CD4-positive, alpha-beta T cell treated with Interleukin-17A for 1 hour (primary cell): ENCODE measurements at places on chromosomes 6 and 20.

DNA sequence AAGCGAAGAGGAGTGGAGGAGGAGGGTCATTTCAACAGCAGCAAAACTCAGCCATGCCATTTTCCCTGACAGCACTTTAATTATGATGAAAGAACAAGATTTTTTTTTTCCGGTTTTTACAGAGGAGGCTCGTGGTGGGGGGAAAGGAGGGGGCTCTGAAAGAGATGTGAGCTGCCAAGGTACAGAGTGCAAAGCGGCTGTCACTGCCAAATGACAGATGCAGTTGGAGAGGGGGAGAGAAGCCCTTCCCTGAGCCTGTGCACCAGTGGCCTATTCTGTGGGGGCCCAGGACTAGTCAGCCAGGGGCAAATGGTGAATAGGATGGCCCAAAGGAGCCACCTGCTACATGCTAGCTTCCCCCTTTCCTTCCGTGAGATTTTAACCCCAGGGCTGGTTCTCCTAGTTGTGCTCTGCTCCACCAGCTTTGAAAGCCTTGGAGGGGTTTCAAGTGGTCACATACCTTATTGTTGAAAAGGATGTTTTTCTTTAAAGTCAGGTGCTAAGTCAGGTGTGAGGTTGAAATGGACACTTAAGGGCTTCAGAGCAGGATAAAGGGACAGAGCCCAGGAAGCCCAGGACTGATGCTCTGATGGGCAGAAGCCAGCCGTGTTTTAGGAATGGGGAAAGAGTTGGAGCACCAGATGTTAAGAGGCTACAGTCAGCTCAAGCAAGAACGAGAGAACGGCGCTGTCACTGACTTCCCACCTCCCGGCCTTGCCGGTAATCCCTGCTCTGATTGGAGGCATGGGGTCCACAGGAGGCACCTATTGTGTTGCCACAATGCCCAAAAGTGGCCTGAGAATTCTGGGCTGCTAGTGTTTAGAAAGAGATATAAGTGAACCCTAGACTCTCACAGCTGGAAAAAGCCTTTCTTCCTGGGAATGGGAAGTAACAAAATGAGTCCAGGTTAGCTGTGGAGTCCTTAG lies 24.8 kb downstream of the GNAS start:
- no peak for DNase-seq

DNA sequence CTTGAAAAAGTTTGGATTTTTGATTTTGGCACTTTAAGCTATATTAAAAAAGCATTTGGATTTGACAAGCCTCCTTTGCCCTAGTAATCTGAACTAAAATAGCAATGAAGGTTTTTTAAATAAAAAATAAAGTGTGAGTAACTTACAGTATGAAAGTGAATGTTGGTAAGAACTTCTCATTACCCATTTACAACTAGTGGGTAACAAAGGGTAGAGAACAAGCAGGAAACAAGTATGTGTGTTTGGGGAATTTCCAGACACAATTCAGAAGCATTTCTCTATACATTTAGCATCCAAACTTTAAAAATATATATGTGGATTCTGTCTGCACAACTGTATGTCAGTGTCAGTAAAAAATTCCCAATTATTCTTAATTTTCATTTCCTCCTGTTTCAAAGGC lies 2.9 kb downstream of the TMEM30A start:
- peak; percentile 24 for DNase-seq

DNA sequence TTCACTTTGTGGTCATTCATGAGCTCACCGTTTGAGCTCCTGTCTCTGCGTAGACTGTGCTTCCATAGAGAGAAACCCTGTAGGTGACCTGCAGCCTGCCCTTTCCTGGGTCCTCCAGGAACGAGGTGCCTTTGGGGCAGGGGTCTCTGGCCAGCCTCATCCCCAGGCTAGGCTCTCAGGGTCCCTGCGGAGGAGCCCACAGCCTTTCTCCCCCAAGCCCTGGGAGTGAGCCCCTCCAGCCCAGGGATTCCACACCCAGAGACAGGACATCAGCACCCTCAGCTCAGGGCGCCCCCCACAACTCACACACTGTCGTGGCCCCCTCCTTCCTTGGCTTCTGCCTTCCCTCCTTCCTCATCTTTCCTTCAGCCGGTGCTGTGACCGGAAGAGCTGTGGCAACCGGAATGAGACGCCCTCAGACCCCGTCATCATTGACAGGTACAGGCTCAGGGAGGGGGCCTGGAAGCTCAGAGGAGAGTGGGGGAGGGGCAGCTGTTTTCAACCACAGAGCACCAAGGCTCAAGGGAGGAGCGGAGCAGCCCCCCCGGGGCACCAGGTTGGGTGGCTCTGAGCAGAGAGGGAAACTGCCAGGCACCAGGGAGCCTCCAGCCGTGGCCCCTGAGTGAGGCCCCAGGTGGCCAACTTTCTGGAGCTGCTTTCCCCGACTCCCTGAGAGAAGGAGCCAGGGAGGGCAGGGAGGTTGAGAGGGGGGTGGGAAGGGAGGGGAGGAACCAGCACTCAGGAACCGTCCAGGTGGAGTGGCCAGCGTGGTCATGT lies 16.8 kb downstream of the EBF4 start:
- DNase-seq, result no peak

GRCh38 chr6:150201772-150202329 lies 59.0 kb downstream of the PPP1R14C start:
- no peak for DNase-seq

DNA sequence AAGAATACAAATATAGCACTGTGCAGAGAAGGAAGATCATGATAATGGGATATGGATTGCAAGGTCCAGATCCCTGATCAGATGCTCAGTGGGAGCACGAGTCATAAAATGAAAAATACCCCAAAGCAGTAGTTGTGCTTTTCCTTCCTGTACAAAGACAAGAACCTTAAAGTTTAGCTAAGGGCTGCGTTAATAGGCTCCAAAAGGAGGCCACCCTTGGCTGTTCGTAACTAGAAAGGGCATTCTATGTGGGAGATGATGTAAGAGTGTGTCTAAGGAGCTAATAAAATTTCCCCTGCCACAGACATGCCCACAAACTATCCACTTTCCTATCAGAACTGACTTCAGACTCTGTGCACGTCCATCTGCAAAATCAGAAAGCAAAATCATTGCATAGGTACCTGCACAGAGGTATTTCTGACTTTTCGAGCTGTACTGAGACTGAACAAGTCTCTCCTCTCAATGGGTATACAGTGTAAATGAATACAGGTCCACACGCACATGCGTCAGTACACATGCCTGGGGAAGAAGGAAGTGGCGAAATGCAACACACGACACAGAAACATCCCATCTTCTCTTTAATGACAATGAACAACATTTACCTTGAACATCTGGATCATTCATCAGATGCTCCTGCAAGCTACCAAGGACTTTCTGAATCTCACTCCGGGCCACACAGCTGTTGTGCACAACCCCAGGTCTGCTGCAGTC lies 16.9 kb upstream of the ANKRD60 start:
- no peak for DNase-seq

GRCh38 chr6:153511896-153512496 lies 380.9 kb upstream of the RGS17 start:
- peak; percentile 28 for DNase-seq

DNA sequence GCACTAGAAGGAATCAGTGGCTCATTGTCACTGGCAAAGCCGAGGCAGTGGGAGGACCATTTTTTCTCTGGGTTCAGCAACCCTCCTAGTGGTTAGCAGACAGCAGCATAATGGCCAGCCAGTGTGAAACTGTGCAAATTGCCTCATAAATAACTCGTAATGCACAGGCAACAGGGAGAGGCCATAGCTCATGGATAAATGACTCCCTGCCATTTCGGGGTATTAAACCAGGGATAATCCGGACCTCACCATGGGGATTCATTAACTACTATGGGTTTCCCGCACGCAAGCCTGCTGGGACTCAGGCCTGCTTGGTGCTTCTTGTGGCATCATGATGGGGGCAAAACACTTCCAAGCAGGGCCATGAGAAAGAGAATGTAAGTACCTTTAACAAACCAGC lies 158.2 kb upstream of the CHD6 start:
- DNase-seq, result no peak

- DNase-seq, result no peak
Observed at GRCh38 chr6:138681627-138682026, 91.9 kb upstream of the CCDC28A start.

DNA sequence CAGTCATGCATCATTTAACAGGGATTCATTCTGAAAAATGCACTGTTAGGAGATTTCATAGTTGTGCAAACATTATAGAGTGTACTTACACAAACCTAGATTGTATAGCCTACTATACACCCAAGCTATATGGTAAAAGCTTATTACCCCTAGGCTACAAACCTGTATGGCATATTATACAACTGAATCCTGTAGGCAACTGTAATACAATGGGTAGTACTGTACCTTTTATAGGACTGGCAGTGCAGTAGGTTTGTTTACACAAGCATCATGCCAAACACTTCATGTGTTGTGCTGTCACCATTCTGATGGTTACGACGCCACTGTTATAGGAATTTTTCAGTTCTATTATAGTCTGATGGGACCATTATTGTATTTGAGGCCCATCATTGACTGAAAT lies 39.3 kb upstream of the KHDC1 start:
- DNase-seq, result no peak
